ENCODE measurements at places on chromosomes 2 and 18. TPM values are rescaled to one million over a fixed set of nuclear protein-coding genes. Genes with fewer than 3 reads are reported as not detected.

TAF4B gene
- 2.7 TPM for total RNA-seq

REG1B gene
- total RNA-seq, result not detected

BUB1 gene
- total RNA-seq, result 52.8 TPM

DNA sequence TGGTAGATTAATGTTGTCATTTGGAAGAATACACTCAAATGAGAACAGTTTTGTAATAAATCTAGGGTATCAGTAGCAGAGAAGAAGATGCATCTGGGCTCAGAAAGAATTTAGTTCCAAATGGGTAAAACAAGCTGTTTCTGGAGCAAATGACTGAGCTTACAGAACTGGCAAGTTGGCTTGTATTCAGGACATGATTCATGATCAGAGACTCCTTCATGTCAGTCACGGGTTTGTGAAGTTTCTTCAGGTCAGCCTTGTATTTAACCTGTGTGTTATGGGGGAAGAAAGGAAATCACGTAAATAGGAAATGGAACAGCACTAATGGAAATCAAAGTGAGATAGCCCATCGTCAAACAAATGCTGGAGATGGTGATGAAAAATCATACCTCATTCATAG is 109.1 kb downstream of the RIF1 start:
- no peak overlapping the region for H3K4me3 ChIP-seq
- no peak overlapping the region for H3K27ac ChIP-seq
- no peaks in the 10 kb centered on the region for H3K27me3 ChIP-seq
- no peak for DNase-seq
- H3K4me1 ChIP-seq, result no peaks in the 10 kb centered on the region
- H3K36me3 ChIP-seq, result no peaks in the 10 kb centered on the region

GRCh38 chr2:219274361-219274921 is 4.7 kb upstream of the DNAJB2 start:
- H3K27me3 ChIP-seq, result no peaks in the 10 kb centered on the region
- peaks cover 2% of the 10 kb centered on the region for H3K36me3 ChIP-seq
- DNase-seq, result peak; percentile 80
- peak overlapping the region; percentile 74 for H3K27ac ChIP-seq

DNA sequence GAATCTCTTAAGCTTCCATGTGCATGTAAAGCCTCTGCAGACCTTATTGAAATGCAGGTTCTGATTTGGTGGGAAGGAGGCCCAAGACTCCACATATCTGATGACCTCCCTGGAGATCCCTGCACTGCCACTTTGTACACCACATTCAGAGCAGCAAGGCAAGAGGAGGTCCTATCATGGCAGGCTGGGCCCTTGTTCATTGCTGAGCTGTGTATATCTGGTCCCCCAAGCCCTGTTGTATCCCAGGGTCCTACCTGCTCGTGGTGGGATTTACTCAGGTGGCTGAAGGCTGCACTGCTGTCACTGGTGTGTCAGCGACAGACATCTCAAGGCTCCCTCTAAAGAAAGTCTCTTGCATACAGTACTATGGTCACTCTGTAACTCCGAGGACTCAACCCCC is 114.2 kb downstream of the ST6GAL2 start:
- H3K27me3 ChIP-seq, result no peaks in the 10 kb centered on the region
- H3K4me1 ChIP-seq, result no peaks in the 10 kb centered on the region
- DNase-seq, result no peak

DNA sequence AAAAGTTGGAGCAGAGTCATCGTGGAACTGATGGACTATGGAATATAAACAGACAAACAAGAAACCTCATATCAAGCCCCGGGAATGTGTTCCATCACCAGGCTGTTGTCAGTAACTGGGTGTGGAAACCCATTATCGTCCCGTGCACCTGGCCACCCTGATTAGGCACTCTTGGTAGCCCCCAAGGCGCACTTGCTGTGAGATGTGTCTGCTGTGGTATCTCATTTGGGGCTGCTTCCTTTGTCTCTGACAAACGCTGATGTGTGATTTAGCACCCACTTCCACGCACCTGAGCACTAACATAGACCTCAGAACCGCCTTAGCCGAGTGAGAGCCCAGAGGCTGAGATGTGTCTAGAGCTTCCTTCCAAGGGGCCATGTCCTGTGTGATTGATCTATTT is 96.3 kb downstream of the PRPF40A start:
- no peak overlapping the region for H3K27ac ChIP-seq
- H3K4me3 ChIP-seq, result no peak overlapping the region
- DNase-seq, result no peak
- peaks cover 8% of the 10 kb centered on the region for H3K36me3 ChIP-seq
- H3K27me3 ChIP-seq, result no peaks in the 10 kb centered on the region
- peaks cover 11% of the 10 kb centered on the region for H3K4me1 ChIP-seq

Measured in SJSA1 (cell line).